NCI-H1105 (cell line): ENCODE measurements at places on chromosomes 4 and X.

GRCh38 chr4:101334963-101335572, 12.3 kb downstream of the PPP3CA start:
- no peak for DNase-seq

DNA sequence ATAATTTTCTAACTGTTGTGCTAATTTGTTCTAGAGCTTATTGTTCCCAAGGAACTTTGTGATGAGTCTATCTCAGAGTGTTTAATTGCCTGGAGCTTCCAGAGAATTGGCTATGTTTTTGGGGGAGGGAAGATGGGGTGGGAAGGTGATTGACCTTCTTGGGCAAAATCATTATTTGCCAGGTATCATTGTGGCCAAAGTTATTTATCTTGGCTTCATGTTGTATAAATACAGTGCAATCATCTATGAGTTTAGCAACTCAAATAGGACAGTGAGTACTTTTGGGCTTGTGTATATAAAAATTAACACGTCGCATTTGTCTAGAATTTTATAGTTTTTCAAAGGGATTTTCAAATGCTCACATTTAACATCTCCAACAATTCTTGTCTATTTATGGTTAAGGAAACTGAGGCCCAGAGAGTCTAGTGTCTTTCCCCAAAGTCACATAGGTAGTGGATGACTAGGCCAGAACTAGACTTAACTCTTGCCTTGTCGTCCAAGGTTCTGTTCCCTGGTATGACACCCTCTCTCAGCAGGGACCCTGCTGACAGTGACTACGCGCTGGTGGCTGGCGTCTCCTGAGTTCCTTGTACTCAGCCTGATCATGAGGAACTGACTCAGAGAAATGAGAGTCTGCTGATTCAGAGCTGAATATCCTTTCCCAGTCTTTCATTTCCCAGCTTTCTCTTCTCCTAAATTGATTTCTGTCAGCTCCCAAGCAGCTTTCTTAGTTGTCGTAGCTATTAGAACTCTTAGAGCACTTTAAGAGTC, 27.7 kb downstream of the FNIP2 start:
- DNase-seq: no peak

GRCh38 chr4:156547891-156548290, 423.7 kb downstream of the PDGFC start:
- no peak for DNase-seq

DNA sequence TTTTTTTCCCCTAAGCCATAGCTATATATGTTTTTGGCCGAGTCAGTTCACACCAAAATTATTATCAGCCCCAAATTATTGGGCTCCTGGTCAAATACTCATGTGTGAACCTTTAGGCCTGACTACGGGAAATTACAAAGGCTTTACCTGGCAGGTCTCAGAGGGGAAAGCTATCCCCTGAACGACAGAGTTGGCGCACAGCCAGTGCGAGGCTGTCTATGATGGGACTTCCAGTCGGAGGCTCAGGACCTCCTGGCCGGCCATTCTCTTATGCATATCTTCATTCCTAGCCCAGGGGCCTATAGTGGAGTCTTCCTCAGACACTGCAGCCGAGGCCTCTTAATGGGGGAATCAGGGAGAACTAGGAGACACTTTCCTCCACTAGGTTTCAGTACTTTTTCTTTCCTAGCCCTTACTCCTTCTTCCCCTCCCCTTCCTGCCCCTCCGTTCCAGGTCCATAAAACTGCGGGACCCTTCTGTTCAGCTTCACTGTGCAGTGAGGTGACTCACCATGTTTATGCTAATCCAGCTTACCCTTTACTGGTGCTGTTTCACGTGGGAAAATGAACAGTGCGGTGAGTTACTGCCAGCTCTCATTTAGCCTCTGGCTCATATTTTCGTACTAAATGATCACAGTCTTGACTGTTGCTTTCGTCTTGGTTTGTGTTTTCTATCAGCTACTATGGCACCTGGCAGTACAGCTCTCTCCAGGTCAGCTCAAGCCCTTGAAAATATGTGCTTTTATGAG, 533.9 kb downstream of the FSTL5 start:
- no peak for DNase-seq

- no peak for DNase-seq
Observed at GRCh38 chr4:13922459-13922858, 294.9 kb upstream of the BOD1L1 start.

GRCh38 chr4:38523054-38523453, 140.9 kb upstream of the KLF3 start:
- no peak for DNase-seq

- no peak for DNase-seq
Observed at GRCh38 chrX:24412637-24413363, 52.3 kb upstream of the PDK3 start.
